CD4-positive, alpha-beta T cell treated with Interleukin-4 for 4 hours (primary cell): ENCODE measurements at places on chromosomes 16 and 17.

DNA sequence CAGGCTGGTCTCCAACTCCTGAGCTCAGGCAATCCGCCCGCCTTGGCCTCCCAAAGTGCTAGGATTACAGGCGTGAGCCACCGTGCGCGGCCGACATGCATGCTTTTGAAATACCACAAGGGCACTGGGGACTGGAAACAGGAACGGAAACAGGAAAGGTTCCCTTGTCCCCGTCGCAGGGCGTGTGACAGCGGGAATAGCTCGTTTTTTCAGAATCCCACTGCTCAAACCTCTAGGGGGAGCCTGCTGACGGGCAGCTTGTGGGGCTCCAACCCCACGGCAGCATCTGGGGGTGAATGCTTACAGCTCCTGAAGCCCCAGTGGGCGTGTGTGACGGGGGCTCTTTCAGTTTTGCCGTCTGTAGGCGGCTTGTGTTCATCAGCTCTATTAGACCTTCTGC, 18.8 kb upstream of the ASGR2 start:
- peak; percentile 56 for DNase-seq

GRCh38 chr17:70168977-70169708, at the start of gene KCNJ2:
Gene KCNJ2 (plus strand): TSS chr17:70169532. CDS start chr17:70175040, 5,508 bp downstream.
- DNase-seq, result peak; percentile 26

GRCh38 chr17:2794111-2794803, 2.0 kb upstream of the RAP1GAP2 start:
- peak; percentile 33 for DNase-seq

- DNase-seq, result peak; percentile 40
Observed at GRCh38 chr17:33667052-33667509, 374.0 kb upstream of the ASIC2 start.

- DNase-seq, result no peak
Observed at GRCh38 chr16:50573947-50574744, 25.9 kb downstream of the NKD1 start.

DNA sequence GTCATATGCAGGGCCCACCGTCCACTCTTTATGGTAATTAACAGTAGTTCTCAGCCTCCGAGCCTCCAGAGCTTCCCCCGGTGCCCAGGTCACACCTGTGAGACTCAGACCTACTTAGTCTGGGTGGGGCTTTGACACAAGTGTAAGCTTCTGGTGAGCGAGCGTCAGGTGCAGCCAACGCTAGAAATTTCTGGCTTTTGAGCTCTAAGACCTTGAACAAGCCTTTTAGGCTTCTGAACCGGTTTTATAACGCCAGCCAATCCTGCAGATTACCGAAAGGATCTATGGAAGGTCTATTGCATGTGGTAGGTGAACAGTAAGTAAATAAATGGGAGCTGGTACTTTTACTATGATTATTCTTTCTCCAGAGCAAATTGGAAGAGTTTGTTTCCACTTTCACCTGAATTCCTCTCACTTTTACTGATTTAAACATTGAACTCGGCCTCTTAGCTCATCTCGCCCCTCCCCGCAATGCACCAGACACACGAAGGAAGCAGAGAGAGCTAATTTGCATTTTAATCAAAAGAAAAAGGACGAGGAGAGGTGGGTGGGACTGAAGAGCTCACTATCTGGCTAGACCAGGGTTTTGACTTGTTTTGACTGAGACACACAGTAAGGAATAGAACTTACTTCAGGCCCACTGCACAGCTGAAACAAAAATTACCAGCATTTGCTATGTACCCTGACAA, 47.1 kb downstream of the ABAT start:
- no peak for DNase-seq

DNA sequence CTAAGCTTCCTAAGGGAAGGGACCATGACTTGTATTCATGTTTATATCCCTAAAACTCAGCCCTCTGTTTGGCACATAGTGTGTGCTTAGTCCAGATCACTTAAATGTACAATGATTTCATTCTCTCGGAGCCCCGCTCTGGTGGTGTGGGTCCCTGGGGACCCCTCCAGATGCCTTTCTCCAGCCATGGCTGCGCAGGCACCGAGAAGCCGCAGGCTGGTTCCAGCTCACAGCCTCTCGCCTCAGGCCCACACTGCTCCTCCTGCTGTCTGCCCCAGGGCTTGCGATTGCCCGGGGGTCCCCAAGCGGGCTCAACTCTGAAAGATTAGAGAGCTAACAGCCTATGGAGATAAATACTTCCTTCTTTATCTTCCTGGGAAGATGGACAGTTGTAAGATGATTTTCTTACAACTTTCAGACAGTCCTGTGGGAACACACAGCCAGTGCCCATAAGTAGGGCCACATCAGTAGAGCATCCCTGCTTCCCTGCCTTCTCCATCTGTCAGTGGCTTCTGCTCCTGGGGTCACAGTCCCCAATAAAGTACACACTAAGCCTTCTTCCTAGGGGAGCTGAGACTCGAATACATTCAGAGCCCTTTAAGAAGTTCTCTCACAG, 66.2 kb downstream of the CENPV start:
- DNase-seq, result no peak

DNA sequence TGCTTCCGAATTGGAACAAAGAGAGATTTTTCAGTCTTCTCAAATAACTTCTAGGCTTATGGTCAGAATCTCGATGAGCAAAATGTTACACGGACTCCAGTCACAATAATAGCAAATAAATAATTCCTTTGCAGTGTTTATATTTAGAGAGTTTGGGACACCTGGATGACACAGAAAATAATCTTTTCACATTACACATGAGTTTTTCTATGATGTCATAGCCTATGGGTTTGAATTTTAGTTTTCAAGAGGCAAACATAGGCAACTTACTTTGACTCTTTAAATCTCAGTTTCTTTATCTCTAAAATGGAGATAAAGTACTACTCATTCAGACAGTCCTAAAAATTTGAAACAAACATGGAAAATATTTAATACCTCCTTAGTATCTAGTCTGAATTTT, 372.0 kb downstream of the HAPSTR1 start:
- DNase-seq, result no peak

DNA sequence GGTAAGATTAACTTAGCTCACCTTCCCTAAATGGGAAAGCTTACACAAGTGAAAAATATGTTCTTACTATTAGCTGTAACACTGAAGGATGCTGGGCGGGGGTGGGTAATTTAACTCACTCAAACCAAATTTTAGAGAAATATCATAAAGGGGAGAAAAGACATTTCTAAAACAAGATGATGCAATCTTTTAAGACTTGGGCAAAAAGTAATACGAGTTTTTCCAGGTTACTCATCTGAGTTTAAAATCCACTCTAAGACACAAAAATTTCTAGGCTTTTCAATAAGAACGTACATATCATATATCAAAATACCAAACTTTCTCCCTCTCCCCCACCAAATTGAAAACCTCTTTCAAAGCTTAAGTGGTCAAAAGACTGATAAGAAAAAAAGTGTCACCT, 228.8 kb downstream of the CEP112 start:
- DNase-seq, result no peak

GRCh38 chr17:81163051-81163695, 2.1 kb upstream of the PVALEF start:
- no peak for DNase-seq

DNA sequence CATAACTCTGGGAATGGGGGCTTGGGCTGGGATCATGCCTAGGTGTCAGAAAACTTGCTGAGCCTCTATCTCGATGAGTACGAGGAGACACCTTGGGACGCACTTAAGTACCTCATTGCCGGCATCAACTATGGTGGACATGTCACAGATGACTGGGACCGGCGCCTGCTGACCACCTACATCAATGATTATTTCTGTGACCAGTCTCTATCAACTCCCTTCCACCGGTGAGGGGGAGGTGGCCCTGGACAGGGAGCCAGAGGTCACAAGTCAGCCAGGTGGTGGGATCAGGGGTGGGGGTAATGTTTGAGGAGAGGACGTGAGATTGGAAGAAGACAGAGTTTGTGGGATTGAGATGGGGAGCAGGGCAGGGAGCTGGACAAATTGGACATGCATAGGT, 3.4 kb upstream of the KDM6B start:
- DNase-seq, result no peak

DNA sequence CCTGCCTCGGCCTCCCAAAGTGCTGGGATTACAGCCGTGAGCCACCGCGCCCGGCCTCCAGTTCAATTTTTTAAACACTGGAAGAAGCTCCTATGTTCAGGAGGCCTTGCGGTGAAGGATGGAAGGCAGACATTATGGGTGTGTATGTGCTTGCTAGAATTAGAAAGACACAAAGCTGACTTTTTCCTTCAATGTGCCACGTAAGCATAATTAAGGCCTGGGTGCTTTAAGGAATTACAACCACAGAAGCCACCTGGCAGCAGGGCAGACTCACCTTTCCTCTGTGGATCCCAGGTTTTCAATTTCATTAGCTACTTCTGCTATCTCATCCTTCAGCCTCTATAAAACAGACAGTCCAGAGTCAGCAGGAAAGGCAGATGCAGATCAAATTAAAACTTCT, 74.2 kb downstream of the CYTH1 start:
- DNase-seq, result no peak

DNA sequence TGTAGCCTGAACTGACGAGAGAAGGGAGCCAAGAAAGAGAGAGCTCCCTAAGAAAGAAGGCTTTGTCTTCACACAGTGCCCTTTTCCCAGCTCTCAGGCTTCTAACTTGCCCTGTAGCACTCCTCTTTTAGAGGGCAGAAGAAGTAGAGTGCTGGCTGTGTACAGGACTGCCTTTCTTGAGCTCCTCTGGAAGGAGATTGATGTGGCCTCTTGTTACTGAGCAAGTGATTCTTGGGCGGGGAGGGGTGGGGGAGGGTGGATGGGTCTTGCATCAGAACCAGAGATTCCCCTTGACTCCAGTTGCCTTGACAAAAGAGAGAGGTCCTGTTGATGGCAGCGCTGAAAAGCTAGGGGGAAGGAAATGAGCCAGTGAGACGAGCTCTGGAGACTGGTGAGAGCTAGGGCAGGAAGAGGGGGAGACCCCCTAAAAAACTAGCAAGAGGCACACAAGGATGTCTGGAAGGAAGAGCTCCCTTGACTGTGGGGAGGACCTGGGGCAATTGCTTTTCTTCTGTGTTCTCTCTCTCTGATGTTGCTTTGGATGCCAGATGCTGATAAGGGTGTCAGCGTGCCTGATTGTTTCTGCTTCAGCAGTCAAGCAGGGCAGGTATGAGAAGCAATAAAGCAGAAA, 18.4 kb downstream of the GPR179 start:
- no peak for DNase-seq

GRCh38 chr16:10938796-10939648, 3.2 kb downstream of the DEXI start:
- DNase-seq, result no peak

DNA sequence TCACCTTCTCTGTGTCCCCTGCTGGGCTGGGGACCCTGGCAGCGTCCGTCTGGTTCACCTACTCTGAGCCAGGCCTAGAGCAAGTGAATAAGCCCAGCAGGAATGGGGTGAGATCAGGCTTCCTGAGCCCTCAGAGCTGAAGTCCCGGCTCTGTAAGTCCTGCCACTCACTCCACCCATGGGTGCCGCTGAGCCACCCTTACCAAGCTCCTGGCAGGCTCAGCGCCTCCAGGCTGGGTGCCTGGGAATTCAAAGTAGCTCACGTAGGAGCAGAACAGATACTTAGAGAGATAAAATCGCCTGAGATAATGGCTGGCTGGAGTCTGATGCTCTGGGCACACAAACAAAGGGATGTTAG, 9.8 kb upstream of the LASP1NB start:
- no peak for DNase-seq

DNA sequence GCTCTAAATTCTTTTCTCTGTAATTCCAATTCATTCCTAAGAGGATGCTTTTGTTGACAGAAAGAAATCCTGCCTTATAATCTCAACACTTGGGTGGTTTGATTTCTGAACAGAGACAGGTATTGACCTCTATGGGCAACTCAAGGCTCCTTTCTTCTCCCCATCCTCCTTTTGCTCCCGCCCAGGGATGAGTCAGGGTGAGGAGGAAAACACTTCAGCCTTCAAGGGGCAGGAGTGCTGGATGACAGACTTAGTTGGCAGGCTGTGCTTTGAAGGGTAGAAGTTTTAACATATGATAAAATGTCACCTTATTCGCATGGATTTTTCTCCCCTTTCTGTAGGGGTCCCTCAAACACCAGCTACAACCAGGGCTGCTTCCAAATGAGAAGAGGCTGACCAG, 16.7 kb upstream of the TOM1L1 start:
- DNase-seq, result no peak

DNA sequence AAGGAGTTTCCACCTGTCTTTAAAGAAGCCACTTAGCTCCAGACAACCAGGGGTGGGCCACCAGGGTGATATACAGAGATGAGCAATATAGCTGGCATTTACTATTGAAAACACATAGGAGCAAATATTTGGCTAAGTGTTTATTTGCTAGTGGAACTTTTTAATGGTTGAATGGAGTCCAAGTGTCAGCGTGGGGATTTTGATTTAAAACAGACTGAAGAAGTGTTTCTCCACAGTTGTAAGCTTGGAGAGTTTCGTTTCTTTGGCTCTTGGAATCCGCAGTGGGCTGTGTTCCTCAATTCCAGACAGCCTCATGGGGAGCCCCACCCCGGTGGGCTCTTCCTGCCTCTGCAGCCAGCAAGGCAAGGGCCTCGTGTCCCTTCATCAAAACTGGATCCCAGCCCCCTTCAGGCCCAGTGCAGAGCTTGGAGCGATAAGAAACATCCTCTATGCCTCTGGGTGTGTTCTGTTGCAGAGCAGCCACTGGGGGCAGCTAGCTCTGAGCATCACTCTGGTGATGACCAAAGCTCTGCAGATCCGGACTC, 36.1 kb downstream of the NOG start:
- no peak for DNase-seq

DNA sequence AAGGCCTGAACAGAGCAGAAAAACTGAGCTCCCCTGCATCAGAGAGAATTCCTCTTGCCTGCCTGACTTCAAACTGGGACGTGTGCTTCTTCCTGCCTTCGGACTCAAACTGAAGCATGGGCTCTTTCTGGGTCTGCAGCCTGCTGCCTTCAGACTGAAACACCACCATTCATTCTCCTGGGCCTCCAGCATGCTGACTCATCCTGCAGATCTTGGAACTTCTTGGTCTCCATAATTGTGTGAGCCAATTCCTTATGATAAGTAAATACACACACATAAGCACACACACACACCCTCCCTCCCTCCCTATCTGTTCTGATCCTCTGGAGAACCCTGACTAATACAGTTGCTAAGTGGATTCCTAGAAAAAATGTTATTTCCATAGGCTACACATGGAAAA, 874.3 kb upstream of the EEF2KMT start:
- DNase-seq, result no peak

DNA sequence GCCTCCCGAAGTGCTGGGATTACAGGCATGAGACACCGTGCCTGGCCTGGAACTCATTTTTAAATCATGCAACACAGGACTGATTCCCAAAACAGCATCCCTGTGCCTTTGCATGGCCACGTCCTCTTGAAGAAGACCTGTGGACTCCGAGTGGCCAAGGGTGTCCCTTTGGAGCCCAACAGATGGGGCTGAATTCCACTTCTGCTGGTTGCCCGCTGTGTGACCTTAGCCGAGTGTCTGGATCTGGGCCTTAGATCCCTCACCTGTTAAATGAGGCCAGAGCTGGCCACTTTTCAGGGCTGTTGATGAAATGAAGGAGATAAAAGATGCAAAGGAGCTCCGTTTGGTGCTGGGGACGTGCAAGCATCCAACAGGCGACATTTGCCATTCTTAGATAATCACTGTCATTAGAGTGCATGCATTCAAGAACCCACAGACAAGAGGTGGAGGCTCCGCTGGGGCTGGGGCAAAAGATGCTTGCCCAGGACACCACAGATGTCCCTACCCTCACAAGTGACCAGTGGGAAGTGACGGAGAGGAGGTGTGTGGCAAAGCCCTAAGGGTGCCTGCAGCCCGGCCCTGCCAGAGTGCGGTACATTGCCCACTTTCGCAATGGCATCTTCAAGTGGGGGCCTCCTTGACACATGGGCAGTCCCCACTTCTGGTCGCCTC, 354.1 kb upstream of the TNRC6C start:
- no peak for DNase-seq
